Cortex of kidney (tissue), 1 donor: ENCODE measurements at places on chromosomes 2 and 18.

DNA sequence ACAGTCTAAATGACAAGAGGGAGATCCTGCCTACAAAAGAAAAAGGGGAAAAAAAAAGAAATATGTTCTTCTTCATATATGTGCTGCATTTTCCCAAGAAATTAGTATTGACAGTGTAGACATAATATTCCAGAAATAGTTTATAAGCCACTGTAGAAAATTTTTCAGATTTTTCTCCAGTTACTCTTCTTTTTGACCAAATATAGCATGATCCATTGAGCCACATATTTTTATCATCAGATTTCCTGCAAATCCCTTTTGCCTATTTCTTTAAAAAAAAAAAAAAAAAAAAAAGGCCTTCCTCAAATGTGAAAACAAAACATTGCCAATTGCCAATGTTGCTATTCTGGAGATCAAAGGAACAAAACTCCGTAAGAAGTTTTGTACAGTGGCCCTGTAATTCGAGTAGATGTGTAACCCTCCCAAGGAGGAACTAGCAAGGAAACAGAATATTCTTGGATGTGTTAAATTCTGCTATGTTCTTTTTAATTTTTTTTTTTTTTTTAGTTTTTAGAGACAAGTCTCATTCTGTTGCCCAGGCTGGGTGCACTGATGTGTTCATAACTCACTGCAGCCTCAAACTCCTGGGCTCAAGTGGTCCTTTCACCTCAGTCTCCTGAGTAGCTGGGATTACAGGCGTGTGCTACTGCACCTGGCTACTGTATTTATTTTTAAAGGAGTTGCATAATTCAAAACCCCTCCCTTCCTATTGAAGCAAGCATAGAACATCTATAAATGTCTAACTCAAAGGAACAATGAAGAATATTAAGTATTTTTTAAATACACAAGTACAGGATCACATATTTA lies 12.5 kb upstream of the CABYR start:
- DNase-seq: no peak

- DNase-seq: no peak
Measured at GRCh38 chr18:39871961-39872360, 2083.1 kb upstream of the PIK3C3 start.

- no peak for DNase-seq
Measured at GRCh38 chr18:71106701-71107100, 817.9 kb downstream of the SOCS6 start.

DNA sequence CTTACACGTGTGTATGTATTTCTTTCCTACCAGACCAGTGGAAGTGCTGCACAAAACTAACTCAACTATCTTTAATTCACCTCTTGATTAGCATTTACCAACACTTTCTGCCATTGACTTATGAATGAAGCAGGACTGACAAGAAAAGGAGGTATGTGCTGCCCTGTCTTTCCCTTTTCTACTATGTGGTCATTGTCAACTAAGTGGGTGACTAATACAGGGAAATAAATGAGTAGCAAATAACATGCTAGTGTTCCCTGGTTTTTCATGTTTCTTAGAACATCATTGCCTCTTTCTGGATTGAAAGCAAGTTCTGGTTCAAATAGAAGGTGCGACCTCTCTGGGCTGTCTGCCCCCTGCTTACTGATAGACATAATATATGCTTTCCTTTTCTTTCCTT lies 58.0 kb downstream of the LINC00305 start:
- no peak for DNase-seq

DNA sequence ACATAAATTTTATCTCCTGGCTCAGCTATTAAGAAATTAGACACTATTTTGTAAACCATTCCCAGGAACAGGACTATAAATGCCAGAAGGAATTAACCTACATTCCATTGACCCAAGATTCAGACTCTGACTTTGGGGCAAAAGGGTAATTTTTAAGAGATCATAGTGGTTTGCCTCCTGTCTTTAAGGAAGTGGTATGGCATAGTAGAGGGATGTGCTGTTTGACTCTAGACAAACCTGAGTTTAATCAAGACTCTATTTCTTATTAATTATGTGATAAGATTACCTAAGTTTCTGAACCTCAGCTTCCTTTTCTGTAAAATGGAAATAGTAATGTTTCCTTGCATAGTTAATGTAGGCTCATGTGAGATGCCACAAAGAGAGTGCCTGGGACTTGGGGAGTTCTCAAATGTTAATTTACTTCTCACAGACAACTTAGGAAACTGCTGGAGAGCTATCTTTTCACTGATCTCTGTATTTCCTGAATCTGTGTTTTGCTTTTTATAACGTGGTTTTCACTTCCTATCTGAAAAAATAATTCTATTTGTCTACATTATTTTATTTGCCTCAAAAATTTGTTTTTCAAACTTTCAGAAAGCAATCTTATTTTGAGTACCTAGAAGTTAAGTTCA lies 11.9 kb upstream of the SLC40A1 start:
- no peak for DNase-seq

DNA sequence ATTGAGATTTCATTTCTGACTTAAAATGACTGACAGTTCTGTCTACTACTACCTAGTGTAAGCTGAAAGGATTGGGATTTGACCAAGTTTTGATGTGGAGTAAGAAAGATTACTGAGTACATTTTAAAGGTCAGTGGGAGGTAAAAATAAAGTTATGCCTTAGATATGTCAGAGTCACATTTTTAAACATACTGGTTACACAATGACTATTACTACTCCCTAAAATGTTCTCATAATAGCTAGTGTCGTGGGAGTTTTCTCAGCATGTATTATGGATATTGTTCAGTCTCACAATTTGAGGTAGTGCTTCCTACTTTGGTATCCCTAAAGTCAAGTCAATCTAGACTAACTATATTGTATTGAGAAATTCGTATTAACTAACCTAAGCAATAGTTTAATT lies 1092.5 kb downstream of the LRP1B start:
- no peak for DNase-seq

DNA sequence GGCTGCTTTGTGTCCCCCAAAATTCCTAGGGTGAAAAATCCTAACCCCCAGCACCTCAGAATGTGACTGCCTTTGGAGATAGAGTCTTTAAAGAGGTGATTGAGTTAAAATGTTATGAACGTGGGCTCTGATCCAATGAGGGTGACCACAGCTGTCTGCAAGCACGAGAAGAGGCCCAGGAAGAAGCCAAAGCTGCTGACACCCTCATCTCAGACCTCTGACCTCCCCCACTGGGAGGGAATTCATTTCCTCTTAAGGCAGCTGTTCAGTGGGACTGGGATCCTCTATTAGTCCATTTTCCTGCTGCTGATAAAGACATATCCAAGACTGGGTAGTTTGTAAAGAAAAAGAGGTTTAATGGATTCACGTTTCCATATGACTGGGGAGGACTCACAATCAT lies 544.4 kb downstream of the DCDC2C start:
- no peak for DNase-seq

- no peak for DNase-seq
Measured at GRCh38 chr2:210577263-210578071, 21.1 kb downstream of the CPS1 start.

GRCh38 chr2:163345795-163346573 lies 389.8 kb downstream of the FIGN start:
- DNase-seq: no peak

DNA sequence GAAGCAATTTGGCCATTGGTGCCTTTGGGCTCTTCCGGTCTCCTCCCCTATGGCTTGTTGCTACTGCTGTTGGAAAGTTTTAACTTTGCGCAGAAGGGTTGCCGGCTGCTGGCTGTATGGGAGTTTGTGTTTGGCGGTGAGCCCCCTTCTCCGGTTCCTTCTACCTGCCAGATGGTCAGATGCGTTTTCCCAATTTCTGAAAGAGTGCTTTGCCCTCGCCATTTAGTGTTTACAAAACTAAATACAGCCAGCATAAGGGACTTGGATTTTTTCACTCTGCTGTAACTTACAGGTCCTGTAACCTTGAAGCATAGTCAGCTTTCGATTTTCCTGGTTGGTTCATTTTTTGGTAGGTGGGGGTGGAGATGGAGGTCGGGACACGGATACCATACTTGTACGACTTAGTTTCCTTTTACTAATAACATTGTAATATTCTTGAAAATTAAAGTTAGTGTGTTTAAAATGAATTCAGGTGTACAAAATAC lies 604 bp downstream of the COQ10B start:
- no peak for DNase-seq

DNA sequence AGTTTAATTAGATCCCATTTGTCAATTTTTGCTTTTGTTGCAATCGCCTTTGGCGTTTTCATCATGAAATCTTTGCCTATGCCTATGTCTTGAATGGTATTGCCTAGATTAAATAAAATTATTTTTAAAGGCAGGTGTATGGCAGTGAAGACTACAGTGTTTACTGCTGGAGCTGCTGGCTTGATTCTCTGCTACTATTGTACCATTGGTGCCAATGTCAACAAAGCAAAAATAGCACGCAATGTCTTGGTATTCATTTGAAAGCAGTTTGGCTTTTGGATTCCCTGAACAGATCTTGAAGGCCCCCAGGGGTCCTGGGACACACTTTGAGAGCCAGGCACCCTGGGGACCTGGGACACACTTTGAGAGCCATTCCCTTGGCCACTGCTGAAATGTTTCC lies 125.4 kb upstream of the ACKR3 start:
- no peak for DNase-seq

GRCh38 chr2:69007603-69008002 lies 5.4 kb upstream of the ANTXR1 start:
- no peak for DNase-seq

DNA sequence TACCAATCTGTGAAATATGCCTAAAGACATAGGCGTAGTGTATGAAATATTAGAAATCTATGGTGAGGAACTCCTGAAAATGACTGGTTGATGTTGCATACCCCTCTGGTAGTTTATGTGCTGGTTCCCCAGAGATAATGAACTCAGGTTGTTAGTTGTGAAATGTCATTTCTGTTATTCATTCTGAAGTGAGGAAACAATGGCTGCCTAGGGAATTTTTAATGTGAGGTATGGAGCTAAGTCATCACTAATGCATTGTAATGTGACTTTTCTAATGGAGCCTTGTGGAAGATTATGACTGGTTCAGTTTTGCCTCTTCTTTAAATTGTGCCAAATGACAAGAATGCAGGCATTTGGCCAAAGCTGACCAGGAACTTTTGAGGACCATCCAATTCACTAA lies 61.6 kb upstream of the RAB27B start:
- DNase-seq: no peak

DNA sequence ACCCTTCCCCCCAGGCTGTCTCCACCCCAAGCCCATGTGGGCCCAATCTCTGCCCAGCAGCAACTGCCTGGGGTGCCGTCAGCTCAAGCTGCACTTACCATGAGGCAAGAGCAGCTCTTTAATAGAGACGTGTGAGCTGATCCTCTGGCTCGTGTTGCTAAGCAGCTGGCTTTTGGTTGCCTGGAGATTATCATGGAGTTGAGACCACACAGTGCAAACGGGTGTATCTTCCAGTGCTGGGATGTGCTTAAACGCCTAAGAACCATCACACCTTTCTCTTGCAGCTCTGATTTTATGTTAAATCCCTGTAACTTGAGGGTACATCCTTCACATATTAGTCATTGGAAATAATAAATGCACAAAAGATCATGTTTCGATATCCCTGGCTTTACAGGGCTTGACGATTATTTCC lies 271.1 kb downstream of the PRKCE start:
- DNase-seq: no peak

GRCh38 chr2:6352906-6353515 lies 512.7 kb downstream of the CMPK2 start:
- no peak for DNase-seq

- no peak for DNase-seq
Measured at GRCh38 chr2:104945866-104946265, 92.0 kb downstream of the POU3F3 start.

DNA sequence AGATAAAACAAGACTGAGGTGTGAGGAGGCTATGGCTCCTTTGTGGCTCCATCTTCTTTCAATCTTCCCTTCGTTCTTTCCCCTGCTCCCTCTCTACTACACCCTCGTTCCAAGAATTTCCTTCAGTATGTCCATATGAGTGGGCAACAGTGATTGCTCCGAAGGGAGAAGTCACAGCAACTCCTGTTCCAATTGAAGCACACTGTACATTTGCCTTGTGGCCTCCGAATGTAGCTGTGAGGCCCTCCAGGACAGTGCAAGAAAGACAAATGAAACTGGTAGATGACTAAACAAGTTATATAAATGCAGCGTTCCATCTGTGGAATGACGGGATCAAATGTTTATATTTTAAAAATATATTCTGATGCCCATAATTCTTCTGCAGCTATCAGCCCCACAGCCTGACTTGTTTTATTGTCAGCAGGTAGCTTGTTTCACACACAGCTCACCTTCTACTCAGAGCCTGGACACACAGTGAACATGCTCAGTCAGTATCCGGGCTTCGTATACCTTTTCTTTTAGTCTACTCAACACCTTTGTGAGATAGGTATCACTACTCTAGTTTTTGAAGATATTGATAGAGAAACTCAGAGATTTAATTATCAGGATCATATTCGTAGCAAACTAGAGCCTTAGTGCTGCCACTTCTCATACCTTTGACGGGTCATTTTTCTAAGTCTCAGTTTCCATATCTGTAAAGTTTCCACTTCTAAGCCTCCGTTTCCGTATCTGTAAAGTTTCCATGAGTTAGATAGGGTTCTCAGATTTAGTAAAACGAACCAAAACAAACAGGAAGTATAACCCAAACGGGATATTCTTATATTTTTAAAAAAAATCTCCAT lies 216.7 kb upstream of the STON1 start:
- DNase-seq: no peak

DNA sequence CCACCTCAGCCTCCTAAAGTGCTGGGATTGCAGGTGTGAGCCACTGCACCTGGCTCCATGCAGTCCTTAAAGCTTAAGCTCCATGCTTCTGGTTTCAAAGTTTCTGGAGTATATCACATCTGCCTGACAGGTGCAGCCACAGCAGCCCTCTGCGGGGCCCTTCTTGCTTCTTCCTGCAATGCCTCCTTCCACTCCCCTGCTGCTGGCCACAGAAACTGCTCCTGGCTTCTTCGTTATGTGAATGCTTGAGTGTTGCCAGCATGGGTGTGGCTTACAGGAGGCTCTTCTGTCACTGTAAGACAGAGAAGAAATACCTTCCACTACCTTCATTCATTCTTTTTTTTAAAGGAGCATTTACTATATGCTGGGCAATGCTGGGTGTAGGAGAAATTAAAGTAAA lies 10.1 kb upstream of the CCBE1 start:
- DNase-seq: no peak

- DNase-seq: no peak
Measured at GRCh38 chr2:130853391-130853790, 16.7 kb downstream of the ARHGEF4 start.

DNA sequence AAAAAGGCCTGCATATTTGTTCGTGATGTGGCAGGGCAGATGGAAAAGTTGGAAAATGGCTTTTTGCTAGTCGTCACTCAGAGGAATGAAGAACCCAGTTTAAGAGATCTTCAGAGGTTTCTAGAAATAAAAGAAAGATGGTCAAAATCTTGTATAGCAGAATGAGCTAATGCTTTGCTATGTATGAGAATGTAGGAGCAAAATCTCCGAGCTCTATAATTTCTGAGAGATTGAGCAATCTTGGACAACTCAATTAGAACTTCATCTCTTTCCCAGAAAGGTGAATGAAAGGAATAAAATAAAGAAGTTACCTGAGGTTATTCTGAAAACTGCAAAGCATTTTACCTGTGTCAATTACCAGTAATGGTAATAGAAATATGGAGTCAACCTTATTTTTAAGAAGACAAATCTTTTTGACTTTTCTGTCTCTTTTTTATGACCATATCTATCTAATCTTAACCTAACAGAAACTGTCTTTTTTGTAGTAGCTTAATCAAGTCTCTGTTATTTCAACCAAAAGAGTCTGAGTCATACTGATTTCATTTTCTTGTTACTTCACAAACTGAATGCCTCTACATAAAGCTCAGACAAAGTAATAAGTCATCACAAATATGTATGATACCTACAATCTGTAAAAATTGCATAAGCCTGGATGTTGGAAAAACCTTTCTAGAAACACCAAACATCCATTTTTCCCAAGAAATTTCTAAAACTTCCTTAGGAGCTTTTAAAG lies 32.5 kb downstream of the CCDC68 start:
- DNase-seq: no peak
